ENCODE measurements at places on chromosomes 7 and 10. TPM values are rescaled to one million over a fixed set of nuclear protein-coding genes. Genes with fewer than 3 reads are reported as not detected.

METTL27 gene
- 0.92 TPM for total RNA-seq

TSPAN33 gene
- total RNA-seq: 10.9 TPM

ZNF425 gene
- 0.79 TPM for total RNA-seq

PNLIPRP2 gene
- total RNA-seq: not detected

SLC26A3 gene
- total RNA-seq: not detected

GRID2IP gene
- total RNA-seq: 0.08 TPM

SPDYE2 gene
- total RNA-seq: not detected
